Heart left ventricle (tissue), 16 donors: ENCODE measurements at places on chromosomes 5 and 9. TPM values are rescaled to one million over a fixed set of nuclear protein-coding genes. Genes with fewer than 3 reads are reported as not detected.

DNA sequence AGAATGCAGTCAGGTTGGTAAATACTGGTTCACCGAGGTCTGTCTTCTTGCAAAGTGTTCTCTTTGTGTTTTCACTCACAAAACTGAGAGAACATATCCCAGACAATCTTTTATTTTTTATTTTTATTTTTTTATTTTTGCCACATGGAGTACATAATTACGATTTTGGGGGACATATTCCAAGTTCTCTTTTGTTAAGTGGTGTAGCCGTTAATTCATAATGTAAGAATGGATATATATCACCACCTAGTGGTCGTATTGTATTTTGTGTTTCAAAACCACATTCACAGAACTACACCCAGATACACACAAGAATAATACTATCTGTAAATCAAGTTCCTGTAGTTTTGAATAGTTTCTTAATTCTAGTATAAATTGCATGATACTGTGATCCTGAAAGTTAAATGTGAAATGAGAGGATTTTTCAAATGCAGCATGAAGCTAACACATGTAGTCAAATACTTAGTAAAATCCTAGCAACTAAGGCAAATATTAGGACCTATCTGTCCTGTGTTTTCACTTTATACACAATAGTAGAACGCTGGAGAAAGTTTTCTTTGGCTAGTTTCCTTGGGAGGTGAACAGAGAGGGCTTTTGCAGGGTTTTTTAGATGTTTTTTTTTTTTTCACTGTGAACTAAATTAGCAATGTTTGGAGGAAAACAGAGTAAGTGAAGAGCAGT, 92.7 kb downstream of the VCAN start:
- no peak overlapping the region for H3K4me3 ChIP-seq
- DNase-seq: no peak
- H3K27ac ChIP-seq: peak overlapping the region; percentile 50

GRCh38 chr9:98994172-98995058, 50.7 kb downstream of the COL15A1 start:
- peak overlapping the region; percentile 28 for H3K27ac ChIP-seq
- no peaks in the 10 kb centered on the region for H3K27me3 ChIP-seq
- H3K36me3 ChIP-seq: no peaks in the 10 kb centered on the region
- H3K4me1 ChIP-seq: peaks cover 8% of the 10 kb centered on the region
- DNase-seq: no peak

The PCDHB16 gene
- polyA plus RNA-seq: 0.80 TPM

GRCh38 chr5:138809391-138809790, 56.2 kb downstream of the CTNNA1 start:
- no peaks in the 10 kb centered on the region for H3K27me3 ChIP-seq
- H3K4me3 ChIP-seq: no peak overlapping the region
- DNase-seq: no peak
- H3K4me1 ChIP-seq: peaks cover 3% of the 10 kb centered on the region
- H3K36me3 ChIP-seq: peaks cover 17% of the 10 kb centered on the region

DNA sequence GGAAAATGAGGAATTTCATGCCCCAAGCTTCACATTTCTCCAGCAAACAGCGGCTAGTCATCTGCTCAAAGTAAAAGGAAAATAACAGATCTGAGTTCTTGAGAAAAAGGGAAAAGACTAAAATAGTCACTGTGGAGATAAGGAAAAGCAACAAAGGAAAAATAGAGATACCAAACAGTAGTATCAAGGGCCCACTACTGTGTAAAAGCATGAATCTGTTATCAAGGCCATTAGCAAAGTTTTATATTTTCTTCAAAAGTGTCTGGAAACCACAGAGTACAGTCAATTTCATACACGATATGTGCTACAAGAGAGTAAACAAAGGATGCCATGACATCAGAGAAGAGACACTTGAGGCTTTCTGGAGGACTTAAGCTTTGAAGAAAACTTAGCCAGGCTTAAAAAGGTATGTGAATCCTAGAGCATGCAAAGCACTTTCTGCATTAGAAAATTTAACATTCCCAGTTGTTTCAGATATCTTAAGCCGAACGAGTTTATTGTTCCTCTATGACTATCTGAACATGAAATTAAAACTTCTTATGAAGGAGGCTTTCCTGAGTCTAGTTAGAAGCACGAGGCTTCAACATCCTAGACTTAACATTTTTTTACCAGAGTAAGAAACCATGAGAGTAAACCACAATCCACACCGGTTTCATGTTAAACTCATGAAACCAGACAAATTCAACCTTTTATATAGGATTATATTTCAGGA, 1.2 kb downstream of the TTC33 start:
- peak overlapping the region; percentile 91 for H3K27ac ChIP-seq
- peaks cover 10% of the 10 kb centered on the region for H3K36me3 ChIP-seq
- peaks cover 17% of the 10 kb centered on the region for H3K4me1 ChIP-seq
- peak overlapping the region; percentile 93 for H3K4me3 ChIP-seq

DNA sequence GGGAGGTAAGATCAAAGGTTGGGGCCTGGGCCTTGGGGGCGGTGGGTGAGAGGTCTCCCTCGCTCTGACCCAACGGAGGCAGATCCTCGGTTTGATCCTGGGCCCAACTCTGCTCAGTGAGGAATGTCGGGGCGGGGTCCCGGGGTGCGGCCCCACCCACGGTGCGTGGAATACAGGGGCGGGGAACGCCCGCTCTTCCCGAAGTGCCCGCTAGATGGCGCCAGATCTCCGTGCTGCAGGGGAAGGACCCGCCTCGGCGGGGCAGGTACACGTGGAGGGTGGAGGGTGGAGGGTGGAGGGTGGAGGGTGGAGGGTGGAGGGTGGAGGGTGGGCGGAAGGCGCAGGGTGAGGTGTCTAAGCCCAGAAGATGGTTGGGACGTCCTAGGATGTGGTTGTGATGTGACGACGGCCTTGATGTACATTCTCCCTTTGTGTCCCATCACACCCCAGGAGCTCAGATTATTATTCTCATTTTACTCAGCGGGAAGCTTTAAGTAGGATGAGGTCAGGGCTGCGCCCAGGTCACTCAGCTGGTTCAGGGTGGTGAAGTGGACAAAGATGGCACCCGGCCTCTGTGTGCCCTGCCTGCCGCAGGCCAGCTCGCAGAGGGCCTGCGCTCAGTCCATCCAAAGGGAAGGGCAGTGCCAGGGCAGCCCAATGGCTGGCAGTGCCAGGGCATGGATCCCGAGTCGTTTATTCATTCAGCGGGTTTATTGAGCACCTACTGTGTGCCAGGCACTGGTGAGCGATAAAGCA, 9.4 kb upstream of the RPS14 start:
- H3K27ac ChIP-seq: no peak overlapping the region
- no peaks in the 10 kb centered on the region for H3K36me3 ChIP-seq
- no peak overlapping the region for H3K4me3 ChIP-seq
- no peaks in the 10 kb centered on the region for H3K4me1 ChIP-seq

DNA sequence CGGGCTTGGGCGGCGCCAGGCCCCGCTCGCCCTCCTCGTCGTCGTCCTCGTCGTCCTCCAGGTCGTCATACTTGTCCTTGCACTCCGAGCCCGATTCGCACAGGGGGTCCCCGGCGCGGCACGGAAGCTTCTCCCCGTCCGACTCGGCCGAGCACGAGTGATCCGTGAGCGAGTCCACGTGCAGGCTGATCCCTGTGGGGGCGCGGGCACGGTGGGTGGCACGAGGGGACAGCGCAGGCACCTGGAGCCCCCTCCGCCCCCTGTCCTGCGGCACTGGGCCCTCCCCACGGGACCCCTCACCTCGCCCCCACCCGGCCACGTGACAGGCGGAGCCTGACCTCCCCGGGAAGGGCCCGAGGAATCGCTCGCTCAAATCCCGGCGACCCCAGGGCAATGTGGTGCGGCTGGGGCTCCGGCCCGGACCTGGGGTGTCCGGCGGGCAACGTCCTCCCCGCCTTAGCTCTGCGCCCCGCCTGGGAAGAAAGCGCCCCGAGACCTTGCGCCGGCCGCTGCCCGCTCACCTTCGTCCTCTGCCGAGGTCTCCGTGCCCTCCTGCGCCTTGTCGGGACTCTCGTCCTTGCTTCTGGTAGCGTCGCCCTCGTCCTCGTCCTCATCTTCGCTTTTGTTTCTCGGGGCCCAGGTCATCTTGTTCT, 2.5 kb downstream of the IRX2 start:
- H3K36me3 ChIP-seq: no peaks in the 10 kb centered on the region
- DNase-seq: no peak
- H3K4me3 ChIP-seq: no peak overlapping the region

GRCh38 chr5:2747363-2748162, 3.9 kb downstream of the IRX2 start:
- H3K27ac ChIP-seq: no peak overlapping the region
- H3K4me3 ChIP-seq: no peak overlapping the region
- H3K4me1 ChIP-seq: peaks cover 5% of the 10 kb centered on the region
- no peaks in the 10 kb centered on the region for H3K36me3 ChIP-seq
- no peak for DNase-seq

The WDR38 gene
- 0.15 TPM for polyA plus RNA-seq

DNA sequence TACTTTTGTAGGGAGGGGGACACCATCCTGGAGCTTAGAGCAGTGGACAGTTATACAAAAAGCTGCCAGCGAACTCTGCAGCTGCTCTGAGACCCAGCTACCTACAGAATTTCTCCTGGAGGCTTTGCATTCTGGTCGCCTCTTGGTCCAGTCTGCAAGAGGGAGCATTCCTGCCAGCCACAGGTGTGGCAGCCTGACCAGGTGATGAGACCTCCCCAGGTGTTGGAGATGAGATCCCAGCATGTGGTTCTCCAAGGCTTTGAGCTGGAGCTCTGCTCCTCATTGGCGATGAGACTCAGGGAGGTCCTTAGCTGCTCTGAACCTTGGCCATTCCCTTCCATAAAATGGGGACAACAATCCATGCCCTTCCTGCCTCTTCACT, 69.3 kb downstream of the RGS3 start:
- H3K27me3 ChIP-seq: no peaks in the 10 kb centered on the region
- peaks cover 2% of the 10 kb centered on the region for H3K4me1 ChIP-seq
- H3K27ac ChIP-seq: no peak overlapping the region
- H3K4me3 ChIP-seq: no peak overlapping the region
- no peak for DNase-seq
- peaks cover 6% of the 10 kb centered on the region for H3K36me3 ChIP-seq

The CDC25C gene
- polyA plus RNA-seq: not detected

GRCh38 chr5:79712741-79713140, 23.1 kb downstream of the CMYA5 start:
- DNase-seq: no peak
- H3K27ac ChIP-seq: no peak overlapping the region
- H3K4me3 ChIP-seq: no peak overlapping the region

The LCN1 gene
- 0.50 TPM for polyA plus RNA-seq
